ENCODE measurements at places on chromosomes 6 and 20.

DNA sequence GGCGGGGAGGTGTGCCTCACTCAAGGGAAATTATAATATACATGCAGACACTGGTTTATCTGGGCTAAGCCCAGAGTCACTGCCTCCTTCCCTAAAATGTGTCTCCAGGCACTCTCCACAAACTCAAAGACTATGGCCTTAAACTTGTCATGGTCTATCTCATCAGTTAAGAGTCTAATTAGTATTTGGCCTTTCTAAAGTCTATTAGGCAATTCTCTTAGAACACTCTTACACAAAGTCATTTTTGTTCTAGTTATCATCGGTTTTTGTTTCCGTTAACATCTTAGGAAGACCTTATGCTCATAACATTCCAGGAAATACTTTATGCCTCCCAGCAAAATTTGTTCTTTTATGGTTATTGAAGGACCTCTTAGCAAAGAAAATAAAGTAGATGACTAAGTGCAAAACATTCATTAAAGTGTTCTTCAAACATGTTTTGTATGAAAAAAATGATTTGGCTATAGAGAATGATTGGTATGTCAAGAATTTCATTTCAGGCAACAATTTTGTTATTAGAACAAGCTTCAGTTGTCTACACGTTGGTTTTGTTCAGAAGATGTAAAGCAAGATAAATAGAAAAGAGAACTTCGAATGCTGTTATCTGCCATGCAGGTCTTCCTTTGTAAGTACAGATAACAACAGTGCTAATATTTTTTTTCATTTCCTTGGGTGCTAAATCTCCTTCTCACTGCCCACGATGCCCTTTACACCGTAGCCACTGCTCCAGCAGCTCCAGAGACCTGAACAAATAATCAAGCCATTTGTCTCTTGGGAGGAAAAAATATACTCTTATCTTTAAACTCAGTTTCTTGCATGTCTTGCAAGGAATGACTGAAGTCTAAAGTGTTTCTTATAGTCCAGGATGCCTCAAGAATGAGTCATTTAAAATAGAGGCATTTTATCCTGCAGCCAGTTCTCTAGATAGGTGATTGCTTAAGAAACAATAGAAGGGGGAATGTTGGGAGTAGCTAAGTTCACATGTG, 170.4 kb downstream of the HTR1B start:
- DNase-seq: no peak

GRCh38 chr20:5080384-5080877, 39.3 kb downstream of the PCNA start:
- DNase-seq: peak; percentile 96

DNA sequence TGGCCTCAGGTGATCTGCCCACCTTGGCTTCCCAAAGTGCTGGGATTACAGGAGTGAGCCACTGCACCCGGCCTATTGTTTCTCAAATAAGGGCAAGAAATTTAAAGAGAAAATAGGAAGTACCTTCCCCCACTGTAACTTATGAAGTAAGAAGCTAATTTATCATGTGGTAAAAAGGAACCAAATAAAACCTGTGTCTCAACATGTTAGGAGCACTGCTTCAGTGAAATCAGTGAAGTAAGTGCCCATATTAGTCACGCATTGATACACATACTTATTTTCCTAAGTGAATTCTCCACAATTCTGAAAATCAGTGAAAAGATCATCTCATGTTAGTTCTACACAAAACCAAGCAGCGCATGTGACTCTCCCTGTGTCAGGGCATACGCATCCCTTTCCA, 14.2 kb upstream of the LPA start:
- DNase-seq: no peak

DNA sequence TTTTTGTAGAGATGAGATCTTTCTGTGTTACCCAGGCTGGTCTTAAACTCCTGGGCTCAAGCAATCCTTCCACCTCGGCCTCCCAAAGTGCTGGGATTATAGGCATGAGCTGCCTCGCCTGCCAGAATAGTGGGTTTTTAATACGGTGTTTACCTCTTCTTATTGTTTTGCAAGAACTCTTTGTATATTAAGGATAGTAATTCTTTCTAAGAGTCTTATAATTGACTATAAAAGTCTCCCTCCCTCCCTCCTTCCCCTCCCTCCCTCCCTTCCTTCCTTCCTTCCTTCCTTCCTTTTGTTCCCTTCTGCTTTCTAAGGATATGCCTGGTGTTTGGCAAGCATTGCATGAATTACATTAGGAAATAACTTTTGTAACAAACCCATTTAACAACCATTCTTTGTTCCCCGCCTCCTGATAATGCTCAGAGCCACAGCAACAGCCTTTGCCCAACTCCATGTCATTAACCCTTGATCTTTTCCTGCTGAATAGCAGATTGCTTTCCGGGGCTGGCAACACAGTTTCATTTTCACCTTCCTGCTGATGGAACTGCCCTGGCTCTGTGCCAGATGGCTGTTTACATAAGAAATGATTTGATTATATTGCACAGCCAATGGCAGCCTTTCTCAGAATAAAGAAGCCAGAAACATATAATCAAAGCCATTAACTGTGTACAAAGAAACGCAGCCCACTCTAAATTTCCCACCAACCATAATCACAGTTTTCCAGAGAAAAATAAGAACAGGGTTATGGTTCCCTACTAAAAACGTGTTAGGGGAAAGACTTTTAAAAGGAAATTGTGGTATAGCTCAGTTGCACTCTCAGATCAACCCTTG, 143.7 kb upstream of the PTPN1 start:
- peak; percentile 89 for DNase-seq

GRCh38 chr6:125989631-125990030, 3.3 kb downstream of the TRMT11 start:
- DNase-seq: no peak

- DNase-seq: peak; percentile 78
Observed at GRCh38 chr20:8043687-8044282, 24.2 kb upstream of the TMX4 start.

GRCh38 chr20:35355372-35355771, 56.4 kb downstream of the UQCC1 start:
- DNase-seq: no peak

- no peak for DNase-seq
Observed at GRCh38 chr20:33713865-33714367, 6.2 kb downstream of the PXMP4 start.
